Stimulated activated CD8-positive, alpha-beta memory T cell treated with anti-CD3 and anti-CD28 coated beads, Interleukin-4, amount 100 ng/mL, for 24 hours (primary cell): ENCODE measurements at places on chromosomes 3 and 15.

GRCh38 chr15:73620078-73620477 lies 13.1 kb downstream of the NPTN start:
- no peak for DNase-seq

- DNase-seq: no peak
Observed at GRCh38 chr3:171194965-171195364, 168.4 kb upstream of the SLC2A2 start.

DNA sequence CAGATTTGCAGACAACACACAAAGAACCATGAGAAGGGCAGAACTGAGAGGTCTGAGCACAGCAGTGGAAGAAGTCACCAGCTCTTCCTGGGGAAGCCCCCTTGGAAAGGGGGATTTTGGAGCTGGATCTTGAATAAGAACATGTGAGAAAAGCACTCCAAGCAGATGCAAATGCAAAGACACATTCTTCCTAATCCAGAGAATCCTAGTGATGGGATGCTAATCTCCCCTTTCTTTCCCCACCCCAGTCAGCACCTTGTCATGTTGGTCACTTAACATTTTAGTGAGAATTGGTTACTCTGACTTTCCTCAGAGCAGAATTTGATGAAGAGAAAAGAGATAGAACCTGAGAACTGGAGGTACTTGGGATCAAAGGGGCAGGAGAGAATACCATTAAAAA lies 148.5 kb downstream of the SSR3 start:
- DNase-seq: no peak

DNA sequence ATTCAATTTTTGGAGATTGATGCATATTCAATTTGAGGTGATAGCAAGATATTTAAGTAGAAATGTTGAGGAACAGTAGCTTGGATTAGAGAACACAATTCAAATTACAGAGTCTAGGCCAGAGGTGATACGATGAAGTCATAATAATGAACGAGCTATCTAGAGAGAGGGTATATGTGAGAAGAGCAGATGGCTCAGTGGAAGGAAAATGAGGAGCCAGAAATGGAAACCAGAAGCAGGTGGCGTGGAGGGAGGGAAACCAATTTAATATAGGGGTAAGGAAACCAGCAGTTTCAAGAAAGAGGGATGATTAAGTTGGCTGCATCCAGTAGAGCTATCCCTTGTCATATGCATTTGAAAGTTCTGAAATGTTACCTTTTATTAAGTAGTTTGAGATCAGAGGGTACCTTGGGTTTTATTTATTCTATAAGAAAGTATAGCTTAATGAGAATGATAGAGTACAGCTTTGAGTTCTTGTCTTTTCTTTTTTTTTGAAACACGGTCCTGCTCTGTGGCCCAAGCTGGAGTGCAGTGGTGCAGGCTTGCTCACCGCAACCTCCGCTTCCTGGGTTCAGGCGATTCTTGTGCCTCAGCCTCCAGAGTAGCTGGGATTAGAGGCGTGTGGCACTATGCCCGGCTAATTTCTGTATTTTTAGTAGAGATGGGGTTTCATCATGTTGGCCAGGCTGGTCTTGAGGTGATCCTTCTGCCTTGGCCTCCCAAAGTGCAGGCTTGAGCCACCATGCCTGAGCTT lies 22.1 kb downstream of the NCK1 start:
- no peak for DNase-seq

GRCh38 chr3:126423191-126424038 lies 28.7 kb downstream of the CFAP100 start:
- DNase-seq: no peak

DNA sequence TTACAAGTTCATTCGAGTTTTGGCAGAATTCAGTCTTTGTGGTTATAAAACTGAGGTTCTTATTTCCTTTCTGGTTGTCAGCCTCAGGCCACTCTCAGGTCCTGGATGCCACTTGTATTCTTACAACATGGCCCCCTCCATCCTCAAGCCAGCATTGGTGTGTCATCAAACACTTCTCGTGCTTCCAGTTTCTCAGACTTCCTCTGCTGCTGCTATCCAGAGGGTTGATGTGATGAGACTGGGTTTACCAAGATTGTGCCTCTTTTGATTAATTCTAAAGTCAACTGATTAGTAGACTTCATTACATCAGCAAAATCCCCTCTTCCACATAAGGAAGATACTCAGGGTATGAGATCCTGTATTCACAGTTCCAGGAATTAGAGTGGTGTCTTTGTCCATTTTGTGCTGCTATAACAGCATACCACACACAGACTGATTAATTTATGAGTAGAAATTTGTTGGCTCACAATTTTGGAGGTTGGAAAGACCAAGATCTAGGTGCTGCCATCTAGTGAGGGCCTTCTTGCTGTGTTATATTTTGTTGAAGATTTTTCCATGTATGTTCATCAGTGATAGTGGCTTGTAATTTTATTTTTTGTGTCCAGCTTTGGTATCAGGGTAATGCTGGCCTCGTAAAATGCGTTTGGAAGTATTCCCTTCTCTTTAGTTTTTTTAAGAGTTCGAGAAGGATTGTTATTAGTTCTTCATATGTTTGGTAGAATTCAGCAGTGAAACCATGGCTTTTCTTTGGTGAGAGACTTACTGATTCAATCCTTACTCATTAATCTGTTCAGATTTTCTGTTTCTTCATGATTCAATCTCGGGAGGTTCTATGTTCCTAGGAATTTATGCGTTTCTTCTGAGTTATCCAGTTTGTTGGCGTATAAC lies 11.1 kb downstream of the LRCH3 start:
- DNase-seq: no peak

DNA sequence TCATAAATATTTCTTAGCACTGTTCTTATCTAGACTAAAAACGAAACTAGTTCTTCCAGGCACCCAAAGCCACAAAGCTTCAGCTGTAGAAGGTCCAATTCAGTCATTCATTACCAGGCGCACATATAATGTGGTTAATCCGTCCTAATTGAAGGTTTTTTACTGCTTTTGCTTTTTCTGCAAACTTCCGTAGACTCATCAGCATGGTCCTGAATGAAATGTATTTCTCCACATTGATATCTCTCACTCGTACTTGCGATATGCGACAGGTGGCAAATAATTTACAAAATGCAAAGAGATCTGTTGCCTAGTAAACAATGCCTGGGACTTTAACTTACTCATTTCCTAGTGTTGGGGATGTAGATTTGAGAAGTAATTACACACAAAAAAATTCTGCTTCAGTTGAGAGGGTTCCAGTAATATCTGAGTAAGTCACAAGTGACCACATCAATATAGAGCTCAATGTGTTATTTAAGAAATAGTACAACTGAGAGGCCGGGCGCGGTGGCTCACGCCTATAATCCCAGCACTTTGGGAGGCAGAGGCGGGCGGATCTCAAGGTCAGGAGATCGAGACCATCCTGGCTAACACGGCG lies 75.0 kb upstream of the MBNL1 start:
- DNase-seq: no peak

DNA sequence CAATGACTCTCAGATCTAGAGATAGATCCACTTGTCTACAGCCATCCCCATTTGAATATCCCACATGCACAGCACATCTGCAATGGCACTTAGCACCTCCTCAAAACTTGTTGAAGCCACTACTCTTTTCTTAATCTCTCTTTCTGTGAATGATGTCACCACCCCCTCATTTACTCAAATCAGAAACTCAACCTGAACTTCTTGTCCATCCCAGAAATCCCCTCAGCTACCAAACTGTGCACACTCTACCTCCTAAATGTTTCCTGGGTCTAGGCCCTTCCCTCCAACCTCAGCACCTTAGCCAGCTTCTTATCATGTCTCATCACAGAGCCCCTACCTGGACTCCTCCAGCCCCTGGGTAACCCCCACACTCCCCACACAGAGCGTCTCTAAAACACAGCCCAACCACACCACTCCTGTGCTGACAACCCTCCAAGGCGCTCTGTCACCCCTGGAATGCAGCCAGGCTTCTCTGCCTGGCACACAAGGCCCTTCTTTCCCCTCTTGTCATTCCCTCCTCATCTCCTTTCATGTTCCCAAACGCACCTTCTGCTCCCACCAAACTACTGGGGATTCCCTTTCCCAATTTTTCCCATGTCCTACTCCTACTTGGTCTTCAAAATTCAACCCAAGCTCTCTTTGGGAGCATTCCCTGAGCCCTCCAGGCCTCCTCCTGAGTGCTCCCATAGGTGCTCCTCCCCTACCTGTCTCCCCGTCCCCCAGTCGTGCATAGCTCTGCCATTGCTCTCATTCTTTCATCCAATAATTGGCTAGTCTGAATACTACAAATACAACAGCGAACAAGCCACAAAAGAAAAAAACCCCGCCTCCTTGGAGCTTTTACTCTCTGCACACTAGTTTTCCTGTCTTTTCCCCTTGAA lies 39.8 kb upstream of the ZBTB38 start:
- no peak for DNase-seq

GRCh38 chr3:170523248-170523647 lies 62.6 kb downstream of the SLC7A14 start:
- DNase-seq: no peak

DNA sequence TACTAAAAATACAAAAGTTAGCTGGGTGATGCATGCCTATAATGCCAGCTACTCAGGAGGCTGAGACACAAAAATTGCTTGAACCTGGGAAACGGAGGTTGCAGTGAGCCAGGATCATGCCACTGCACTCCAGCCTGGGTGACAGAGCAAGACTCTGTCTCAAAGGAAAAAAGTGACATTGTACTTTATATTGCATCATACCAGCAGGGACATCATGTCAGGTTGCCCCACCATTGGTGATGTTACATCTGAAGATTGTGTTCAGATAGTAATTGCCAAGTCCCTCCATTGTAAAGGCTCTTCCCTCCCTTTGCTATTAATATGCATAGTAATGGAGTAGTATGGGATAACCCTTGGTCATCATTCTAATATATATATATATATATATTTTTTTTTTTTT lies 44.8 kb downstream of the FOXL2 start:
- DNase-seq: no peak

- DNase-seq: no peak
Observed at GRCh38 chr3:8567784-8568575, 66.4 kb downstream of the LMCD1 start.

GRCh38 chr3:119331661-119332060 lies 37.5 kb downstream of the ARHGAP31 start:
- DNase-seq: no peak

GRCh38 chr15:51198701-51199232 lies 104.1 kb upstream of the TNFAIP8L3 start:
- DNase-seq: no peak

GRCh38 chr3:50154840-50155490 lies at the start of gene SEMA3F:
TSS of gene SEMA3F (plus strand) at chr3:50155324. CDS start at chr3:50159623, 4,299 bp downstream.
- DNase-seq: peak; percentile 53

DNA sequence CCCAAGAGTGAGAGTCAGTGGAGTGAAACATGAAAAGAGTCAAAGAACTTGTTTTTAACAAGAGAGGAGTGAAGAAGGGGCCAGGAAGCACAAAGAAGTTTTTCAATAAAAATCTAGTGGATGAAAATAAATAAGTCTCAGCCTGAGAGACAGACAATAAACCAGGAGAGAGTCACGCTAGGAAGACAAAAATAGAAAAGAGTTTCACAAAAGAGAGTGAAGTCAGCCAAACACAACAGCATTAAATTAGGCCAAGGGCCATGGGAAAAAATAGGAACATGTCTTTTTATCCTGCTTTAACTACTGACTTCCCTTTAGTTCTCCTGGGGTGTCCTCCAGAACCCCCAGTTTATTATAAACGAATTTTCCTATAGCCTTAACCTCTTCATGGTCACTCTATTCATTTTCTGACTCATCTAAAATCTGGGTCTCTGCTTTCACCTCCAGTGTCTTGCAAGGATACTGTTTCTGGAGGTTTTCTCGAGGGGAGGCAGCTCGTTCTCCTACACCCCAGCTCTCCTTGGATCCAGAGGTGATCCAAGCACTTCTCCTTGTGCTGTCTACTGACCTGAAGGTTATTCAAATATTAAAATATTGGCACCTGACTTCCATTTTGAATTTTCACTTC lies 571.5 kb upstream of the PPP2R3A start:
- DNase-seq: no peak

- no peak for DNase-seq
Observed at GRCh38 chr3:46380471-46381221, 9.9 kb downstream of the CCR5 start.

GRCh38 chr3:4581920-4582611 lies 88.9 kb downstream of the ITPR1 start:
- DNase-seq: no peak

- DNase-seq: no peak
Observed at GRCh38 chr3:40691452-40691861, 166.7 kb downstream of the ZNF621 start.

DNA sequence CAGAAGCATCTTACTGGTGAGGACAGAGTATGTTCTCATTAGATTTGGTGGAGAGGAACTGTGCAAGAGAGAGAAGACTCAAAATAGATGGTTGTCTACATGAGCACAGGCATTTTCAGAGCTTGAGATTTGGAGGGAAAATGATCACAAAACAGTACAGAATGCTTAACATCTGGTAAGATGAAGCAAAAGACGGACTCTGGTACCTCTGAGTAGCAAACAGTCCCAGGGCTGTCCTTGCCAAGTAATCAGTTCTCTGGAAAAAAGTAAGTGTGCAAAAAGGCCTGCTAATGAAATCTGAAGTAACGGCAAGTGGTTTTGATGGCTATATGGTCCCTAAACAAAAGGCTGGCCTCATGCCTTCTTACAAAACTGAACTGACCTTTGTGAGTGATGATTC lies 414.2 kb downstream of the CNTN4 start:
- no peak for DNase-seq

GRCh38 chr15:95503640-95504225 lies 826.8 kb upstream of the NR2F2 start:
- no peak for DNase-seq

DNA sequence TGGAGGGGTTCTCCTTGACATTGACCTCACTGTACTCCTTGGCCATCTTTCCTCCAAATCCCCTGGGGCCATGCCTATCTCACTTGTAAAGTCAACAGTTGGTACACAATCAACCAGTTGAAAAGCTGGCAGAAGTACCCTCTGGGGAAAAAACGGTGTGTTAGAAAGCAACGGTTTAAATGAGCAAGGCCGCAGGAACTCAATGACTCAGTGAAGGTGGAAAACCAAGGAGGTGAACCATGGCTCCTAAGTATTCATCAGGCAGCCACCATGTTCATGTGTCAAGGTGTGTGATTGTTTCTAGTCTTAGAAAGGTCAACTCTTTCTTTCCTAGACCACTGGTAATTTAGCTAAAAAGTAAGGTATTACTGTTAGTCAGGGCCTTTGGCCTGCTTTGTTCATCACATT lies 130.9 kb upstream of the SATB1 start:
- no peak for DNase-seq

GRCh38 chr3:191216510-191216909 lies 17.5 kb downstream of the OSTN start:
- no peak for DNase-seq

DNA sequence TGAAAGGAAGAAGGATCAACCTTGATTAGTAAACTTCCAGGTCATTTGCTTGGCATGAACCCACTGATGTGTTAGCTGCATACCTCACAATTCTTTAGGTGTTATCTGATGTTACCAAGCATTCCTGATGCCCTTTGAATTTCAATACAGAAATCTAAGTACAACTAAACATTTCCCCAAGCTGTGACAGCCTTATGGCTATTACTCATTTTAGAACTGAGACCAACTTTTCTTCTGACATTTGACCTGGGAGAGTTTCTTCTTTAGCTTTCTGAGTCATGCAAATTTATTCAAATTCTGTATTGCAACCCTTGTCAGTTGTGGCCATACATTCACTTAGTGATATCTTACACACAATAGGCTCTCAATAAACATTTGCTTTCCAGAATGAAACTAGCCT lies 124.3 kb downstream of the TIGIT start:
- DNase-seq: no peak

GRCh38 chr3:42537350-42537749 lies 34.9 kb downstream of the VIPR1 start:
- no peak for DNase-seq
